Activated naive CD4-positive, alpha-beta T cell treated with anti-CD3 and anti-CD28 coated beads, Interleukin-2, amount 50 U/mL, for 16 hours (primary cell): ENCODE measurements at places on chromosomes 12 and 14.

GRCh38 chr12:107992870-107993451, 136.1 kb upstream of the WSCD2 start:
- DNase-seq = no peak

GRCh38 chr14:21133901-21134300, 22.0 kb downstream of the OR5AU1 start:
- no peak for DNase-seq

DNA sequence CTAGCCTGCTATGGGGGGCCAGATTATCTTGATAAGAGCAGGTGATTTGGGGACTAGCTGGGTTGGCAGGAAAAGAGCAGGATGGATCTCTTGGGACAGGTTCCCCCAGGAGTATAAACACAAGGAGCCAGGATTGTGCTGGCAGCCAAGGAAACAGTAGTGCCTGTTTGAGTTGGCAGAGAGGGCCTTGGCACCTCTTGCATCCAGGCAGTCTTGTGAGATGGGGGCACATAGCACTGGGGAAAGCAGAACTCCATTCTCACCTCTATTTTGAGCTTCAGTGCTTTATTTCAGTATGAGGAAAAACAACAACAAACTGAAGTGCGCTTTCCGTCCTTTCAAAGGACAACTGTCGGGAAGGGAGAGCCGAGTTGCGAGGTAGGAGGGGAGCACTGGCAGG, 9.4 kb upstream of the UNC119B start:
- DNase-seq = no peak

DNA sequence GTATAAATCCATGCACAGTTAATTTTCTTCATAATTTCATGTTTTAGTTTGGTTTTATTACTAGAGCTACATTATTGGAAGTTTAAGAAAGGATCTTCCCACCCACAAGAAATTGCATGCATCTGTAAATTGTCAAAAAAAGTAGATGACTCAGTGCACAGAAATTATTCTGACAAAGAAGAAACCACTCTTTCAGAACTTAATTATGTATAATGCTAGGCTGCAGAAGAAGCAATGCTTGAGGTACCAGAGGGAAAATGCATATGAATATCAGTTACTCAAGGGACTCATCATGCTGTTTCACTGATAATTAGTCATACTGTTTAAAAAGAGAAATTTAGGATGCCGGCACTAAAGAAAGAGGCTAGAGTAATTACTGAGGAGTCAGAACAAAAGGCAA, 147.0 kb downstream of the SLC16A7 start:
- DNase-seq = no peak

- DNase-seq = no peak
Observed at GRCh38 chr12:124684971-124685688, 117.7 kb upstream of the NCOR2 start.

DNA sequence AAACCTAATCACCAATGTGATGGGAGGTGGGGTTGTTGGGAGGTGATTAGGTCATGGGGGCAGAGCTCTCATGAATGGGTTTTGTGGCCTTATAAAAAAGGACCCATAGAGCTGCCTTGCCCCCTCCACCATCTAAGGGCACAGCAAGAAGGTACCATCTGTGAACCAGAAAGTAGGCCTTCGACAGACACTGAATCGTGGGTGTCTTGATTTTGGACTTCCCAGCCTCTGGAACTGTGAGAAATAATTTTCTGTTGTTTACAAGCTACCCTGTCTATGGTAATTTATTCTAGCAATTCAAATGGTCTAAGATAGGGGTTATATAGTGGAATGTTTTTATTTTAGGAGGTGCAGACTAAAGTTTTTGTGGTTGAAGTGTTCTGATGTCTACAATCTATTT, 7.9 kb upstream of the SLC10A1 start:
- no peak for DNase-seq

GRCh38 chr12:126999352-126999751, 1267.6 kb upstream of the TMEM132C start:
- DNase-seq = no peak

GRCh38 chr14:71358209-71358931, 451.1 kb downstream of the PCNX1 start:
- DNase-seq = no peak

GRCh38 chr12:105803292-105803691, 335.5 kb downstream of the NUAK1 start:
- DNase-seq = no peak

- no peak for DNase-seq
Observed at GRCh38 chr12:110287986-110288385, 6.9 kb downstream of the ATP2A2 start.

- DNase-seq = peak; percentile 38
Observed at GRCh38 chr12:124762791-124763593, 100.7 kb downstream of the SCARB1 start.

DNA sequence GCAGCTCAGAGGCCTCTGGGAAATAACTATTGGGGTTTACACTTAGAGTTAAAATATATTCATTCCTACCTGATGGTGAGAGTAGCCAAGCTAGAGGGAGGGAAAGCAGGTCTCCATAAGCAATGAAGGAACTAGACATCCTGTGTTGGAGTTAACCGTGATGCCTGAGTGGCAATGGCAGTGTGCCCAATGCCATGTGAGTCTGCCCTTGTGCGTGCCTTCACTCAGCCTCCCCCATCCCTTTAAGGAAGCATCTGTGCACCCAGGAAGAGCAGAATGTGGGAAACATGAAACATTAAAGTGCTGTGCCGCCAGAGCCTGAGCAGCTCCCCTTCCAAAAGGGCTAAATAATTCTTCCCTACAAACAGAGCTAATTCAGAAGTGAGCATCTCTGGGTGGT, 76.3 kb downstream of the COX16 start:
- DNase-seq = no peak

GRCh38 chr12:13230500-13230899, 34.0 kb downstream of the EMP1 start:
- no peak for DNase-seq

GRCh38 chr14:65937079-65937959, 524.8 kb downstream of the FUT8 start:
- no peak for DNase-seq

DNA sequence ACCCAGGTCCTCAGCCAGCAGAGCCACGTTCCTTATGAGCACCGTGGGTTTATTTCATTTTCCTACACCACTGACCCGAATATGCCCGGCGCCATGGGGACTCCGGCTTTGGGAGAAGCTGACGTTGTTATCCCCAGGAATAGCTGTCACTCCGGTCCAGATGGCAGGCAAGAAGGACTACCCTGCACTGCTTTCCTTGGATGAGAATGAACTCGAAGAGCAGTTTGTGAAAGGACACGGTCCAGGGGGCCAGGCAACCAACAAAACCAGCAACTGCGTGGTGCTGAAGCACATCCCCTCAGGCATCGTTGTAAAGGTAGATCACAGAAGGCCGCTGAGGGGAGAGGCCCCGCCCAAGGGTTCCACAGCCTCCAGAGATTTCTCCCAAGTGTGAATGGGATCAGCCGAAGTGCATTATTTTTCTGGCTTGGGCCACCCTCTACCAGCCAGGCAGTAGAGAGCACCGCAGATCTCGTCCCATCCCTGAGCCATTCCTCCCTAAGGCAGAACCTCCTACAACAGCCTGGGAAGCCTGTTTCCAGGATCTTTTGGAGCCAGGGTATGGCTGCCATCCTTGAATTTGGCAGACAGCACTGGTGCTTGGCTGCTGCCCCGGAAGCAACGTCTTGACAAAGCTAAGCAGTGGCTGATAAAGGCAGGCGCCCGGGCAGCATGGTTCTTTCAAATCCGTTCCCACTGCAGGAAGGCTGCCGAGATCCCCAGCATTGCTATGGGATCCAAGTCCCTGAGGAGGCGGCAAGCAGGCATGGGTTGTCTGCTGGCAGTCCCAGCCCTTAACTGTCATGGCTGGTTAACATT, 17.8 kb downstream of the CDK2AP1 start:
- no peak for DNase-seq

DNA sequence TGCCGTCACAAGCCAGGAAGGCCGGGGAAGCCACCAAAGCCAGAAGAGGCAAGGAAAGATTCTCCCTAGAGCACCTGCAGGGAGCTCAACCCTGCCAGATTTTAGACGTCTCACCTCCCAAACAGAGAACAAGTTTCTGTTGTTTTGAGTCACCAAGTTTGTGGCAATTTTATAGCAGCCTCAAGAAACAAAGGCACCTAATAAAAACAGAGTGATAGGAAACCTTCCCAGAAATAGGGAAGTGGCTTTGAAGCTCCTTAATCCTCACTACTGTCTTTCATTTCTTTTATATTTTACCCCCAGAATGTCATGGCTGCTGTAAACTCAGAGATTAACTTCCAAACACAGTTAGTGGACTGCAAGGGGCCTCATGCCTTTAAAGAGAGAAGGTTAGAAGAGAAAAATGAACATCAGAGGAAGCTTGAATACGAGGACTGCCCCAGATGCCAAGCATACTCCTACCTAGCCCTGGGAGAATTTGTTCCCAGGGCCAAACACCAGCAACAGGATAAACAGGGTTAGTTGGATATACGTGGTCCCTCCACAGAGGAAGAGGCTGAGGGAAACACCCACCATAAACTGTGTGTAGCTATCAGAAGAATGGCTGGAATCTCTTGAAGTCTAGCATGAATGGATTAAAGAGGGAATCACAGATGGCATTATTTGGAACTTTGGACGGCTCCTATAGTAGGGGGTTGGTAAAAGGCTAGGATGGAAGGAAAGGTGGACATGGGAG, 148.3 kb downstream of the KCNA5 start:
- DNase-seq = no peak

- no peak for DNase-seq
Observed at GRCh38 chr14:69046476-69046860, 67.4 kb upstream of the ACTN1 start.

- DNase-seq = no peak
Observed at GRCh38 chr14:93772263-93772662, 16.0 kb downstream of the PRIMA1 start.

- peak; percentile 38 for DNase-seq
Observed at GRCh38 chr12:52713960-52714886, 10.9 kb upstream of the KRT77 start.

- DNase-seq = no peak
Observed at GRCh38 chr12:47755655-47756562, 2.8 kb downstream of the RAPGEF3 start.

- DNase-seq = peak; percentile 8
Observed at GRCh38 chr12:88580051-88580871, at the start of gene KITLG. Gene KITLG (minus strand): TSS chr12:88580471. CDS start chr12:88580278, 193 bp downstream.

DNA sequence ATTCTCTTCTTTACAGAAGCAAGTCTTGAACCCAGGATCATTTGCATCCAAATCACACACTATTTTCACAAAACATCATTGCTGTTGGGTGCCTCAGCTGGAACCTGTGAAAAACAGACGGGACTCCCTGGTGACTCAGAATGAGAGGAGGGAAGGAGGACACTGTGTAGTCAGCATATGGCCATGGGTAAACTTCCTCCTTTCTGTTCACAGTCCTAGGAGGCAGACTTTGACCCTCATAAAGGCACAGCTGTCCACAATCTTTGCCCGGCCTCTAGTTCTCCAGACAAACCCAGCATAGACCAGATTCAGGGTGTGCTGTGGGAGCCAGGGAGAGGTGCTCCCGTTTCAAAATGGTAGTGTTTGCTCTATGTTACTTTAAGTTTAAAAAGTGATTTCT, 62.0 kb downstream of the DYRK2 start:
- no peak for DNase-seq

GRCh38 chr12:49933796-49934195, 16.7 kb upstream of the AQP2 start:
- no peak for DNase-seq

GRCh38 chr12:132672116-132672515, 15.0 kb downstream of the POLE start:
- DNase-seq = no peak

DNA sequence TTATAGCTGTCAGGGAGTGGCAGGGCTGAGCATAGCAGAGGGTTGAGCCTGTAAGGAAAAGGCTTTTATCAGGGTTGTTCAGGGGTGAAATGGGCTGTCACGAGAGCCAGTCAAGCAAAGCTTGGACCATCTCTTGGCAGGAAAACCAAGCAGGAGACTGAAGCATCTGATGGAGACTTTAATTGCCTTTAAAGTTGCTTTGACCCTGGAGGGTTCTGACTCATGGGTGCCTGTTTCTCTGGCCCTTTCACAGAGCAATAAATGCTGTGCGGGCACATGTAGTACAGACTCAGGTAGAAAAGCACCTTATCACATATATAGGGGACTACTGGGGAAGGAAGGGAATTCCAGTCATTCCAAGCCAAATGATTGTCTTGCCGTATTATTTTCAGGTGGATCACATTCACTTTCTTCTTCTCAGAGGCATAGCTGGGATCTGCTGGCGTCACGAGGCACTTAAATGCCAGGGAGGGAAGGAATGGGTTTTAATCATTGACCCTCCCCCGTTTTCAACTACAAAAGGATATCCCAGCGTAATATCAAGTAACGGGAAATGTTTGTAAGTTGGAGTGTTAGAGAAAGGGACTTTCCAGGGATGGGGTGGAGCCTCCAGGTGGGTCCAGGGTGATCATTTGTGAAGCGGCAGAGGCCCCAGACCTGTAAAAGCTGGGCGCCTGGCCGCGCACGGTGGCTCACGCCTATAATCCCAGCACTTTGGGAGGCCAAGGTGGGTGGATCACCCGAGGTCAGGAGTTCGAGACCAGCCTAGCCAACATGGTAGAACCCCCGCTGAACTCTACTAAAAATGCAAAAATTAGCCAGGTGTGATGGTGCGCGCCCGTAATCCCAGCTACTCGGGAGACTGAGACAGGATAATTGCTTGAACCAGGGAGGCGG, 34.9 kb downstream of the PLEKHD1 start:
- no peak for DNase-seq

DNA sequence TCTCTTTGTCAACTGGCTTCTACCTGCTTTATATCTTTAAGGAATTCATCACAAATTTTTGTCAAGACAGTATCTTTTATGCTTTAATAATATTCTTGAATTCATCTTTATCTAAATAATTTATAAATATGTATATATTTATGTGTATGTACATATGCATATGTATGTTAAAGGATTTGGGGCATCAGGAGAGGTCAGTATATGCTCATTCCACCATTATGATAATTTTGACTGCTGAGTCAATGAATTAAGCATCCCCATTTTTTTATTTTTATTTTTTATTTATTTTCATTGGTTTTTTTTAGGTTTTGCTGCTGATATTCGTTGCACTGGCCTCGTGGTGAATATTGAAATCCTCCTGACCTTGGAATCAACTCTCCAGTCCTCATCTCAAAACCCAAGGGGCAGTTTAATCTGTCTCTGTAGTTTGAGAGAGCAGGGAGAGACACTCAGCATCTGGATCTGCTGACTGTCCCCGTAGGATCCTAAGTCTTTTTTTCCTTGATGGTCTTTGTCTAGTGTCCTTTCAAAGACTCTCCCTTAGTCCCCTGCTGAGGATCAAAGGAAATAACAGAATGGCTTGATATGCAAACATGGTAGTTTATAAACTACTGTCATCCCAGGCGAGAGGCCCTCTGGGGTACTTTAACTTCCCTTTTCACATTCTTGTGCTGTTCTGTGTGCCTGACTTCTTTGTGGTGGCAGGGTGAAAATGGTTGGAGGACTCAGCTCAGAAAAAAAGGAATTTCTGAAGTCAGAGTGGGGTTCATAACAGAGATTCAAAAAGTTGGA, 218.7 kb downstream of the DIO2 start:
- DNase-seq = no peak

- DNase-seq = no peak
Observed at GRCh38 chr14:92716131-92716530, 32.3 kb downstream of the LGMN start.

- peak; percentile 81 for DNase-seq
Observed at GRCh38 chr14:23071244-23071920, 14.1 kb upstream of the CDH24 start.

- DNase-seq = no peak
Observed at GRCh38 chr12:10393291-10393690, 3.5 kb upstream of the KLRK1 start.
